ENCODE measurements at places on chromosomes 7 and 10.

DNA sequence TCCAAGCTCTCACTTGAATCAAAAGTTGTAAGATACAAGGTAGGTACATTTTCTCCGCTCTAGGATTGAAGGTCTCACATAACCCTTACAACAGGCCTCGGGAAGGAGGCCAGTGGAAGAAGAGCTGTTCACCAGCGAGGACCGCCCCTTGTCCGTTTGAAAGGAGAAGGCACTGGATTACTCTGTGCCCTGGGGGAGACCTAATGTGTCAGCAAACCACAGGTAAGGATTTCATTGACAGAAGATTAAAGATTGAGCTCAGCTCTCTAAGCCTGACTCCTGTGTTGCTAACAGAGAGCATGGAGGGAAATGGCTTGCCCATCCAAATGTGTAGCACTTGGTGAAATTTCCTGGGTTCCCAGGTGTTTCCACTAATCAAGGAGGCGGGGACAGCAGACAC, 81.2 kb downstream of the SLC16A9 start:
- no peak for DNase-seq

- no peak for DNase-seq
These were observed 41.4 kb upstream of the MPP7 start for GRCh38 chr10:28343987-28344895.

GRCh38 chr10:92822060-92822634, 26.2 kb upstream of the EXOC6 start:
- DNase-seq = no peak

DNA sequence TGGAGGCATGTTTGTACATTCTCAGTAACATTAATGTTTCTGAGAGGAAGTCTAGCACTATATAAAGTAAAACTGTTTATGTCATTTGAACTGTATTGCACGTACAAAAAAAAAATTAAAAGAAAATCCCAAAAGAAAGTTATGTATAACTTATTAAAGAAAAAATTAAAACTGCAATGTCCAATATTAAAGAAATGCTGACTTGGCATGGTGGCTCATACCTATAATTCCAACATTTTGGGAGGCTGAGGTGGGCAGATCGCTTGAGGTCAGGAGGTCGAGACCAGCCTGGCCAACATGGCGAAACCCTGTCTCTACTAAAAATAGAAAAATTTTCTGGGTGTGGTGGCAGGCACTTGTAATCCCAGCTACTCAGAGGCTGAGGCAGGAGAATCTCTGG, 178.7 kb upstream of the VIPR2 start:
- no peak for DNase-seq

DNA sequence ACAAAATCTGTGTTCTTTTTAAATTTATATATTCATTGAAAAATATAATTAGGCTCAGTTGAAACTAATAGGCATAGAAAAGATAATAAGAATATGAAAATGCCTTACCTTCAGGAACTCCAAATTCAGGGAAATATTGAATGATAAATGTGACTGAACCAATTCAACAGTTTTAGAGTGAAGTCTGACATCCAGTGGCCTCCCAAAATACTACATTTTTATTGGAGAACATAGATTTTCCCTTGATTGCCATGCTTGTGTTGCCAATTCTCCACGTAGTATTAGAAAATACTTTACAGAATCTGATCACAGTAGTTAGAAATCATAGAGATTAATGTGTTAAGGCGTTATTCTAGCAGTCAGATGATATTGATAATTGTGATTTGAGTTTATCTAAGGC, 1246.7 kb downstream of the GATA3 start:
- no peak for DNase-seq

- no peak for DNase-seq
These were observed 53.5 kb downstream of the ZNF467 start for GRCh38 chr7:149719912-149720335.

DNA sequence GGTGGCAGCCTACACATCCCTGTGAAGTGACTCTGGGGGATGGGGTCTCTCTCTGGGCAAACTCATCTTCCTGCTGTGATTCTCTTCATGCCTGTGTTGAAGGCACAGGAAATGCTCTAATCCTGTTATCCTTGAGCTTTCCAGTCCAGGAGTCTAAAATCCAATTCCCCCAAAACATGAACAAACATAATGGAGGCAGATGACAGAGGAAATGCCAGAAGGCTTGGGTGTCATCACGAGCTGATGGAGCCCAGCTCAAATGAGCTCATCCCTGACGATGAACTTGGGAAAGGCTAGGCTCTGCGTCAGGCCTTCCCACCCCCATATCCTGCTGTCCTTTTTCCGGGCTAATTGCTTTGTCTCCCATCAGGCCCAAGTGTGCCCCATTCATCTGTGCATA, 165.9 kb upstream of the PODXL start:
- DNase-seq = no peak

DNA sequence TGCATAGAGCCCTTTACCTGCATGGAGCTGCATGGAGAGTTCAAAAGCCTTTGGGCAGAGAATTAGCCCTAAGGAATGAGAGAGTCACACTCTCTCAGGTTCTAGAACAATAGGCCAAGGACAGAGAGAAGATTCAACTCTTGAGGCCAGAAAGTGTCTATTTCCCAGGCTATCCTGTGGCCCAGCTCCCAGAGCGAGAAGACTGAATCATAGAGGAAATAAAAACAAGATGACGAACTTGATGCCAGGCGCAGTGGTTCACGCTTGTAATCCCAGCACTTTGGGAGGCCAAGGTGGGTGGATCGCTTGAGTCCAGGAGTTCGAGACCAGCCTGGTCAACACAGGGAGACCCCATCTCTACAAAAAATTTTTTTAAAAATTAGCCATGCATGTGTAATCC, 18.3 kb upstream of the PODXL start:
- no peak for DNase-seq

- no peak for DNase-seq
These were observed 385.3 kb downstream of the ETV1 start for GRCh38 chr7:13604178-13604577.

DNA sequence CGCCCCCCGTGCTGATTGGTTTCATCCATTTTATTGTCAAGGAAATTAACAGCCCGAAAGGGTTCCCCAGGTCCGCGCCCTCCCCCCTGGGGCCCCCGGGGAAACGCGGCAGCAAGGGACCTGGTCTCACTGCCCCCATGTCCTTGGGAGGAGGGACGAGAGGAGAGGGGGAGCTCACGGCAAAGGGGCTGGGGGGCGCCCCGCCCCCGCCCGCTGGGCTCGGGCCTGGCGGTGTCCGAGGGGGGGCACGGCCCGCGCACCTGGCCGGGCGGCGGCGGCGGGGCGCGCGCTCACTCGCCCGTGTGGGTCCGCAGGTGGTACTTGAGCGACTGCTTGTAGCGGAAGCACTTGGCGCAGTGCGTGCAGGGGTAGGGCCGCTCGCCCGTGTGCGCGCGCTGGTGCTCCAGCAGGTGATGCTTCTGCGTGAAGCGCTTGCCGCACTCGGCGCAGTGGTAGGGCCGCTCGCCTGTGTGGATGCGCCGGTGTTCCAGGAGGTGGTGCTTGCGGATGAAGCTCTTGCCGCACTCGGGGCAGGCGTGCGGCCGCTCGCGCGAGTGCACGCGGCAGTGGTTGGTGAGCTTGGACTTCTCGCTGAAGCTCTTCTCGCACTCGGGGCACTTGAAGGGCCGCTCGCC, 29.3 kb downstream of the ZNF777 start:
- no peak for DNase-seq

- DNase-seq = no peak
These were observed 70.4 kb downstream of the HERPUD2 start for GRCh38 chr7:35624299-35625186.

DNA sequence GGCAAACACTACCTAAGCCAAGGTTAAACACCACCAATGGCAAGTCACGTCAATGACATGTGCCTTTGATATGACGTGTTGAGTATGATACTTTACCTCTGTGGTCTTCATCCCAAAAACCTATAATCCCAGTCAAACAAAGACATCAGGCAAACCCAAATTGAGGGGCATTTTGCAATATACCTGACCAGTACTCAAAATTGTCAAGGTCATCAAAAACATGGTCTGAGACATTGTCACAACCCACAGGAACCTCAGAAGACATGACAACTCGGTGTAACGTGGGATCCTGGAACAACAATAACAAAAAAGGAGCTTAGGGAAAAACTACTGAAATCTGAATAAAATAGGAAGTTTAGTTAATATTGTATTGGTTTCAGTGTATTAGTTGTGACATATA, 7.2 kb downstream of the FAM237B start:
- no peak for DNase-seq

- no peak for DNase-seq
These were observed 21.1 kb upstream of the CFAP46 start for GRCh38 chr10:132963430-132963960.

DNA sequence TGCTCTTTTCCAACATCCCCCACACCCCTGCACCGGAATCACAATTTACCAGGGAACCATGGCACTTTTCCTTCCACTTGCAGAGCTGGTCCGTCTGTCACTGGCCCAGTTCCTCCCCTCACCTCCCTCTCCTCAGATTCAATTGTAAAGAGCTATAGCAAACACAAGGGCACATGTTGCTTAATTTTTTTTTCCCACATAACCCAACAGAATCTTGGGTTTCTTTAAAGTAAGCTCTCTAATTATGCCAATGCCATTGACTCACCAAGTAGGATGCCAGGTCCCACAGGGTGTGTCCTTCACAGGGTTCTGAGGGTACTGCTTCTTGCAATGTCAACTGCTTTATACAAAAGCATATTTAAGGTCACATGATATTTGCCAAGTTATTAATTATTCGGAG, 262.2 kb downstream of the AUTS2 start:
- DNase-seq = no peak

DNA sequence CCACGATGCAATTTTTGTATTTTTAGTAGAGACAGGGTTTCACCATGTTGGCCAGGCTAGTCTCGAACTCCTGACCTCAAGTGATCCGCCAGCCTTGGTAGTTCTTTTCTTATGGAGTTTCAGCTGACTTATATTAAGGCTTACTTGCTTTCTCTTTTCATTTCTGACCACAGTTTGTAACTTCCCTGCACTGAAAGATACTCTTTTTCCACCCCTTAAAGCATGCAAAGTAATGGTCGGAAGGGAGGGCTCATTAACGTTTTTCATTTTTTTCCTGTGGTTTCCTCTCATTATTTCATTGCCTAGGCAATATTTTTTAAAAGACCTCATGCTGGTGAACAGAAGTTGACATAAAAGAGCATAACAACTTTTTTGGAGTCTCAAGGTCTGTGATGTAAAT, 27.0 kb downstream of the ADRB1 start:
- no peak for DNase-seq

DNA sequence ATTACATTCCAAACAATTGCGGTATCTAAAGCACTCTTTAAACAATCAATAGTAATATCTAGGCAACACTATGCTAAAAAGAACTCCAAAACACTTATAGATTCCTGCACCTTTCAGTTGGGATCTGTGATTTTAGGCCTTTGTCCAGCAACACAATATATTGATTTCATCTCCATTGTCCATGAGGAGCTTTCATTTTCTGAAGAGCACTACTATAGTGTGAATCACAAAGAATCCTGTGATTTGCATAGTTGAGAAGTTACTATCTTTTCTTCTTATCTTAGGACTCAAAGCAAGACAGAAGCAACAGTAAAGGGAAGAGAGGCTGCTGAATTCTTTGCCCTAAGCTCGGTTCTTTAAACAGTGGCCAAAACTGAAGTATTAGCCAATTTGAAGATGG, 846.8 kb downstream of the IPMK start:
- no peak for DNase-seq

- no peak for DNase-seq
These were observed 12.0 kb downstream of the GET4 start for GRCh38 chr7:888081-889024.

DNA sequence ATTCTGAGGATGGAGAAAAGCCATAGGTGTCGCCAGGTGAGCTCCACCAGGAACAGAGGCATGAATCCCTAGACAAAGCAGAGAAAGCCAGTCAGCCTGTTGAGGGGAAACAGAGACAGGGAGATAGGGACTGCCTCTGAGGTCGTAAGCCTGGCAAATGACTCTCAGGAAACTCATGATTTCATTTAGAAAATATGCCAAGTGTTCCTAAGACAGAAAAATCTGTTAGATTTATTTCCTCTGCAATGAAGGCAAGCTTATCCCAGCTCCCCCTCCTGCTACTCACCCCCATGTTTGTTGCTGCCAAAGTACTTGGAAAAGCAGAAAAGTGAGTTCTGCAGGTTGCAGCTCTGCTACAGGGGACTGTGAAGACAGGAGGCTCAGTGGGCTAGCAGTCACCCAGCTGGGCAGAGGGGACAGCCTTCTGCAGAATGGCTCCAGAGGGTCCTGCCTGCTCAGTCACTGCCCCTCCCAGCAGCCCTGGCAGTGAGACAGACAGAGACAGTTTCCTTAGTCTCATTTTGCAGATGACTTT, 184.3 kb downstream of the ADRA2A start:
- DNase-seq = no peak

- no peak for DNase-seq
These were observed 292.0 kb upstream of the ZMIZ1 start for GRCh38 chr10:78776756-78777155.

- DNase-seq = no peak
These were observed 359.7 kb upstream of the ZNF32 start for GRCh38 chr10:44008270-44008916.

- DNase-seq = no peak
These were observed 29.1 kb downstream of the INPP5F start for GRCh38 chr10:119754936-119755335.

DNA sequence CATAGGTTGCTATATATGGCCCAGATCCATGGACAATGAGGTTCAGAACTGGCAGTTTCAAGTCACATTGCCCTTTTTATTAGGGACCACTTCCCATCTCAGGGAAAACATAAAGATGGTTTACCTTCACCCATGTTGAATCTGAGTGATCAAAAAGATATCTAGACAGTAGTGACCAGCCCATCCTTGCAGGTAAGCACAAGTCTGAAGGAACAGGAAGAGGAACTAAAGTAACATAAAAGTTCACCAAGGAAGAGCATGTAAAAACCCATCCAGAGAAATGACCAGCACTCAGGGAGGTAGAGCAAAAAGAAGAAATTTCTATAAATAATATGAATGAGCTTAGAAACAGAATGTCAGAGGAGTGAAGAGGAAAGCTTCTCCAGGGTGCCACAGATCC, 382.5 kb downstream of the PARD3 start:
- DNase-seq = no peak

DNA sequence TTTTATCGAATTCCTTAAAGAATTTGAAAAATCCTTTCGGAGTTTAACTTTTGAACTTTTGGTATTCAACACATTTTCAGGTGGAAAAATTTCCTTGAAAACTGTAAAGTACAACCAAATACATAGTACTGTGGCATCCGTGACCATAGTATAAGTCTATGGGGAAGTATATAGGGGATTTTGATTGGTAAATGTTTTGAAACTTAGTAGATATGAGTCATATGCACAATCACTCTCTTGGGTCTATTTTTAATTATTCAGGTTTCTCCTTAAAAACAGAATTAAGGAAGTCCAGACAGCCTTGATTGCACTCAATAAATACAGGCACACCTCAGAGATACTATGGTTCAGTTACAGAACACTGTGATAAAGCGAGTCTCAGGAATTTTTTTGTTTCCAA, 64.2 kb downstream of the AVL9 start:
- no peak for DNase-seq

GRCh38 chr7:122316467-122317388, 12.2 kb upstream of the FEZF1 start:
- DNase-seq = no peak

GRCh38 chr7:149869291-149869650, 4.5 kb upstream of the ATP6V0E2 start:
- no peak for DNase-seq
